BE2C (cell line): ENCODE measurements at places on chromosomes 6 and 20.

- no peak for DNase-seq
These were observed 9.5 kb upstream of the IGF2R start for GRCh38 chr6:159959165-159959975.

DNA sequence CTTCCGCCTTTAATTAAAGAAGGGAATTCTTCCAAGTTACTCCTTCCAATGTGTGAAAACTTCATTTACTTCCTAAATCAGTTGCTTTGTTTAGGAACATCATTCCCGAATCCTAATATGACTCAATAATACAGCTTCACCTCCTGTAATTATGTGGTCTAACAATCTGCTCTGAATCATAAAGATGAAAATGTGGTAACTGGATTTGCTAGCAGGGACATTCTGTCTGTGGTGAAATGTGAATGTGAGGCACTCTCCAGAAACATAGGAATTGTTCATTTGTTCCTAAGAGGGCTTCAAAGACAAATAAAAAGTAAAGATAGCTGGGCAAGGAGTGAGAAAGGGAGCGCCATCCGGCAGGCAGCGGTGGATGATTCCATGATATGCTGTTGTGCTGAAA is 678.1 kb downstream of the KIF16B start:
- no peak for DNase-seq

GRCh38 chr20:44627364-44628010 is 24.0 kb downstream of the ADA start:
- DNase-seq: no peak

GRCh38 chr6:160160450-160160849 is 38.8 kb downstream of the SLC22A1 start:
- peak; percentile 24 for DNase-seq

GRCh38 chr6:117272032-117272866 is 6.9 kb downstream of the VGLL2 start:
- no peak for DNase-seq

- no peak for DNase-seq
These were observed 14.7 kb downstream of the SNRPB start for GRCh38 chr20:2455771-2456497.

DNA sequence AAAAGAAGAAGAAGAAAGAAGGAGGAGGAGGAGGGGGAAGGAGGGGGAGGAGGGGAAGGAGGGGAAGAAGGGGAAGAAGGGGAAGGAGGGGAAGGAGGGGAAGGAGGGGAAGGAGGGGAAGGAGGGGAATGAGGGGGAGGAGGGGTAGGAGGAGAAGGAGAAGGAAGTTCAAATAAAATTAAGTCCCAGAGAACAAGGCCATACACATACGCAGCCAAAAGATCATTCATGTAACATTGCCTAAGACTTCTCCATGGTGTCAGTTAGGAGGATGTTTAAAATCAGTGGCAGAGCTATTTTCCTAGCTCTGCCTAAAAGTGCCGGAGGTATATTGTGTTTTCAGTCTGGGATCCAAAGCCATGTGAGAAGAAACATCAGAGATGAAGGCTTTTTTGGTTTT is 75.8 kb downstream of the PLCB4 start:
- DNase-seq: no peak

GRCh38 chr6:143346004-143346403 is 104.5 kb downstream of the ADAT2 start:
- DNase-seq: no peak

- DNase-seq: no peak
These were observed 148.8 kb downstream of the LRFN2 start for GRCh38 chr6:40438246-40438887.

DNA sequence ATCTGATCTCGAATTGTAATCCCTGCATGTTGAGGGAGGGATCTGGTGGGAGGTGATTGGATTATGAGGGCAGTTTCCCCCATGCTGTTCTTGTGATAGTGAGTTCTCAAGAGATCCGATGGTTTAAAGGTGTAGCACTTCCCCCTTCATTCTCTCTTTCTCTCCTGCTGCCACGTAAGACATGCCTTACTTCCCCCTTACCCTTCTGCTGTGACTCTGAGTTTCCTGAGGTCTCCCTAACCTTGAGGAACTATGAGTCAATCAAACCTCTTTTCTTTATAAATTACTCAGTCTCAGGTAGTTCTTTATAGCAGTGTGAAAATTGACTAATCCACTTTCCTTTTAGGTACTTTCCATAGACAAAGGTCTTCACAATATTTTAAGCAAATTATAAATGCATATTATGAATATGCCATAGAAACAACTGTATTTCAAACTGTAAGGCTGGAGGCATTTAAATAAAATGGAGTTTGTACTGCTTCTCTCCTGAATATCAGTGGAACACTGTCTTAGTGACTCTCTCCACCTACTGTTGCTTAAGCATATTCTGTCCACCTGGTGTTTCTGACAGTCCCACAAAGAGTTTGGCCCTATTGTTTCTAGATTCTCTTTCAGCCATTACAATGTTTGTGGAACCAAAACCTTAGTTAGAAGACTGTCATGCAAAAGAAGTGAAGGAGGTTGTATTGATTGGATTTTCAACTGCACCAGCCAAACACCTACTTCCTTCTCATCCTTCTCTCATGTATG is 24.3 kb upstream of the IL17A start:
- no peak for DNase-seq

DNA sequence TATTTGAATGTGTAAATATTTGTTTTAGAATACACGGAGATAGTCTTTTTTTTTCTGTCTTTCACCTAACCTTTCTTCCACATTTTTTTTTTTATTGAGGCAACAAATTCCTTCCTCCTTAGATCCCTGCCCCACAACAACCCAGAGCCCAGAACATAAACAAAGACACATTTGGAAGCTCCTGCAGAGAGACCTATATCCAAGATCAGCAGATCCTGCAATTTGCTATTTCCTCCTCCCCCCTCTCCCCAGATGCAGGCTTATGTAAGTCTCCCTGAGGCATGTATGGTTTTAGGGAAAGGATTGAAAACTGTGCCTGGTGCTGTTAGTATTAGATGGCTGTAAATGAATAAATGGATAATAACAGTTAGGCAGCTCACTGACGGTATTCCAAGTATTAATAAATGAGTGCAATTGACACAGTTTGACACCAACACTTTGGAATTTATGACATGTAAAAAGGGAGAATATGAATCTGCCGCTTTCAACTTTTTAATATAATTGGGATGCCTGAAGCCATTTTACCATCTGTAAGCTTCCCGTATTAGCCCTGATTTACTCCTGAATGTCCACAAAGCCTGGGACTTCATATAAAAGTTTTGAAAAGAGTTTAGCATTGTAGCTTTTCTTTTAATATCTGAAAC is 608.3 kb upstream of the CITED2 start:
- DNase-seq: peak; percentile 58

DNA sequence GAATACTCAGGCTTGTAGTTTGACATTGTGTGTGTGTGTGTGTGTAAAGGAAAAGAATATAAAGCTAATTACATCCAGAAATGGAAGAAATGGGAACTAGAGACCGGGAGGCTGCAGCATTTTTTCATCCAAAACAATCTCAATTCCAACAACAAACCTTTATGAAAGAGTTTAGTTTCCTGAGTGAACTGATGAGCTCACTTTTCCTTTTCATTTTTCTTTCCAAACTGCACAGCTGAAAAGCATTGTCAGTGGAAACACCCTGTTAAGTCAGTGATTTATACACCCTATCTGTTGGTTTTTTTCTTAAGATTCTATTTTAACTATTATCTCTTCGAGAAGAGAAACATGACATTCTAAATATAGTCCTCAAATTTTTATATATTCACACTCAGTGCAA is 130.9 kb downstream of the RFPL4B start:
- DNase-seq: no peak

DNA sequence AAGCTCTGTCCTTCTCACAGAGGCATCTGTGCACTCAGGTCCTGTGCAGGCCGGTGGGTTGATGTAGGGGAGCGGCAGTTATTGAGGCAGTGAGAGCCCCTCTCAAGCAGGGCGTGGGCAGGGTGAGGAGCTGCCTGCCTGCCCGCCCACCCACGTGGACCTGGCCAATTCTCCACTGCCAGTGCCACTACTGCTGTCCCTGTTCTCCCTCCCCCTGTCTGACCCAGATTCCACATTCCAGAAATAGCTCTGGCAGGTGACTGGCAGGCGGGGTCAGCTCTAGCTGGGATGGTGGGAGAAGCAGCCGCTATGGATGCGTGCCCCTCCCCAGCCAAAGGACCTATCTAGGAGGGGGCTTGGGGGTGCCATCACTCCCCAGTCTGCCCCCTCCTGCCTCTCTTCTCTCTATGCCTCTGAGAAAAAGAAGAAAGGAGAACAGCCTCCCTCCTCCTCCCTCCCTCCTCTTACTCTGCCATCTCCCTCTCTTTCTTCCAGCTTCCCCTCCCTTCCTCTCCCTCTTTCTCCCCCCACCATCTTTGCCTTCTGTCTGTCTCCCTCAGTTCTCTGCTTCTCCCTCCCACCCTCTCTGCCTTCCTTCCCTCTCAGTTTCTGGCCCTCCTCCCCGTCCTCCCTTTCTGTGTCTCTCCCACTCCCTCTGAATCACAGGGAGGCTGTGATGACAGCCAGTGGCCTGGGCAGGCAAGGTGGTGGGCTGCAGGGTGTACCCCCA is 86.5 kb upstream of the MYL9 start:
- DNase-seq: no peak

DNA sequence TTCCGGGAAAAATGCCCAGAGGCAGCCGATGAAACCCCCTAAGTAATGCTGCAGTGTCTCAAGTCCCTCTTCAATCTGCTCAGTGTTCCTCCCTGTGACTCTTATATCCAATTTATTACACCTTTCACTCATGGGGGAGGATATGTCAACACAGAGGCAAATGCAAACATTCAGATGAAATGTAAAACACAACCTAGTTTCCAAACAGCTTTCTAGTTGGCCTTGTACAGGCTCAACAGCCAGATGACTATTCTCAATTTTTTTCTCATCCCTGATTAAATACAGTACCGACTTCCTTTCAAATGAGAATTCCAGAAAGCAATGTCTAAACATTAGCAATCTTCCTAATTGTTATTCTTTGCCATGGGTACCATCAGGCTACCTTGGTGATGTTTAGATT is 65.0 kb downstream of the BLOC1S5 start:
- no peak for DNase-seq

- no peak for DNase-seq
These were observed 73.3 kb downstream of the GPX5 start for GRCh38 chr6:28598757-28599686.

DNA sequence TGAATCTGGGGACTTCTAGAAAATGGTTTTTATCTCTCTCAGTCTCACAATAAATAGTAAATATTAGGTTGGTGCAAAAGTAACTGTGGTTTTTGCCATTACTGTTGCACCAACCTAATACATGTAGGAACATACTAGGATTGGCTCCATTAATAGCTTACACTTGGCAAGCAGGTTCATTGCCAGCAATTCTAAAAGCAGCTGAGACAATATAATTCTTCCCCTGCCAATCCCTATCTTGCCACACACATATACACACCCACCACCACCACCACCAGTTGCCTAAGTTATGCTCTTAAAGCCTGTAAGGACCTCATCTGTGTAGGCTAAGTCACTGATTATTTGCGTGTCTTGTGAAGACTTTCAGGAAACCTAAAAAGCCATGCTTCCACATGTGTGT is 145.1 kb downstream of the KIF16B start:
- DNase-seq: no peak

DNA sequence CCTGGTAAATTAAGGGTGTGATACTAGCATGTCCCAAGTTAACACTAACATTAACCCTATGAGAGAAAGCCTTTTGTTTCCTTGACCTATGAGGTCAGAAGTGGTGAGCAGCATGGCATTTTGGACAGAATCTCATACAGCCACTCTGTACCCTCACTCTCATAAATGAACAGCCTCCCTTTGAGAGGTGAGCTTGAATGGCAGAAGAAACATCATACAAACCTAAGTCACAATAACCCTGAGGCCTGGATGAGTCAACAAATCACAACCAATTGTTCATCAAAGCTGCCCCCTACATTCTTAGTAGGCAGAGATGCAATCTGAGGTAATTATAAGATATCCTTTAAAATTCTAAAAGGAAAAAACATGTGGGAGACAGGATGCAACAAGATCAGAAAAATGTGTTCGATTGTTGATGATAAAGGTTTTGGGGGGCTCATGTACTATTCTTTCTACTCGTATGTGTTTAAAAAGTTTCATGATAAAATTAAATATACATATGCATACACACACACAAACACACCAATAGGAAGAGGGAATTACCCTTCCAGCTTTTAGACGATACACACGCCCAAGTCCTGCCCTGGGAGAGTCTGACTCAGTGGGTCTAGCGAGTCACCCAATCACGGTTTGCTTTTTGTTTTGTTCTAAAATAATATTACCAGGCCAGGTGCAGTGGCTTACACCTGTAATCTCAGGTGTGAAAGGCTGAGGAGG is 117.3 kb downstream of the ARHGAP18 start:
- DNase-seq: no peak

GRCh38 chr20:47054945-47055344 is 160.3 kb downstream of the EYA2 start:
- DNase-seq: no peak

DNA sequence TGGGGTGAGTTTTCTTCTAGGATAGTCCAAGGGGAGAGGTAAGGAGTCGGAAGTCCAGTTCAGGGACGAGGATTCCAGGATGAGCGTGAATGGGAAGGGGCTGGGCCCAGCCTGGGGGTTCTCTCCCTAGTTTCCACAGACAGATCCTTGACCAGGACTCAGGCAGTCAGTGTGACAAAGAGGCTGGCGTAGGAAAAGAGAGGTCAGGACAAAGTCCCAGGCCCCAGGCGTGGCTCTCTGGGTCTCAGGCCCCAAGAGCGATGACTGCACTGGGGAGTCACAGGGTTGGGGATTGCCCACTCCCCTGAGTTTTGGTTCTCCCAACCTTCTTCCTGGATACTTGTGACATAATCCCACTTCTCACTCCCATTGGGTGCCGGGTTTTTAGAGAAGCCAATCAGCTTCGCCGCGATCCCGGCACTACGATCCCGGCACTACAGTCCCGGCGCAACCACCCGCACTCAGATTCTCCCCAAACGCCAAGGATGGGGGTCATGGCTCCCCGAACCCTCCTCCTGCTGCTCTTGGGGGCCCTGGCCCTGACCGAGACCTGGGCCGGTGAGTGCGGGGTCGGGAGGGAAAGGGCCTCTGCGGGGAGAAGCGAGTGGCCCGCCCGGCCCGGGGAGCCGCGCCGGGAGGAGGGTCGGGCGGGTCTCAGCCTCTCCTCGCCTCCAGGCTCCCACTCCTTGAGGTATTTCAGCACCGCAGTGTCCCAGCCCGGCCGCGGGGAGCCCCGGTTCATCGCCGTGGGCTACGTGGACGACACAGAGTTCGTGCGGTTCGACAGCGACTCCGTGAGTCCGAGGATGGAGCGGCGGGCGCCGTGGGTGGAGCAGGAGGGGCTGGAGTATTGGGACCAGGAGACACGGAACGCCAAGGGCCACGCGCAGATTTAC is 46.2 kb upstream of the TRIM26 start:
- peak; percentile 72 for DNase-seq

GRCh38 chr20:37225146-37225545 is 36.5 kb downstream of the GHRH start:
- DNase-seq: no peak
